ENCODE measurements at places on chromosomes 5 and 9.

GRCh38 chr9:110356639-110357395, 19.2 kb upstream of the TXNDC8 start:
- DNase-seq = no peak

GRCh38 chr5:172562443-172562842, 78.6 kb upstream of the NEURL1B start:
- DNase-seq = no peak

- DNase-seq = no peak
Measured at GRCh38 chr9:99563364-99563763, 258.3 kb upstream of the NR4A3 start.

DNA sequence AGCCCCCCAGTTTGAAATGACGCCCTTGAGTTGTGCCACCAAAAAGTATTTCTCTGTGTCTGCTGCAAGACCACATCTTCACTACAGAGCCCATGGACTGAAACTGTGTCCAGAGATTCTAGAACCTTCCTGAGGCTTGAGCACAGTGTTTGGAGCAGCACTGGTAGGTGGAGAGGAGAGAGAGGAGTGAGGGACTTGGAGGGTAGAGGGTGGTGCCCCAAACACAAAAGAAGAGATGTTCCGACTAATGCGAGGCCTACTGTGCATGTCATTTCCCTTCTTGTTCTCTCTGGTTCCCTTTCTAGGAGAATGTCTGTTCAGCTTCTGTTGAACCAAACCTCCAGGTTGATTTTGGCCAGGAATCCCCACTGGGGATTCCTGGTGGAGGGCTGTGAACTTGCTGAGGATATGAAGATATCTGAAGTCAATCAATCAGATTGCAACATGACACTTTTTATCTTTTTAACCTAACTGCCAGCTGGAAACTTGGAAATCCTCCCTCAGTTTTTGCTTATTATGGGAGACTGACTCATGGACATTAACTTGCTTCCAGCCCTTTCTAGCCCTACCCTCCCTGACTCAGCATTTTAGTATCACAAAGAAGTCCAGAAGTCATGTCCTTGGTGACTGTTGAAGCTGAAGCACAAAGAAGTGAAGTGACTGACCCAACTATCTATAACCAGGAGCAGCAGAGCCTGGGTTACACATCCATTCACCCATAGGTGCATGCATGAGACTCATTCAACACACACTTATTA, 154.5 kb downstream of the NR3C1 start:
- peak; percentile 91 for DNase-seq

GRCh38 chr5:101904736-101905135, 391.3 kb downstream of the SLCO4C1 start:
- no peak for DNase-seq

GRCh38 chr5:140622301-140622700, 10.7 kb downstream of the CD14 start:
- DNase-seq = no peak

GRCh38 chr5:107437154-107437553, 233.6 kb downstream of the EFNA5 start:
- DNase-seq = no peak

- no peak for DNase-seq
Measured at GRCh38 chr9:127384901-127385300, 12.1 kb upstream of the SLC2A8 start.

GRCh38 chr9:87642330-87643106, 83.4 kb upstream of the CTSL start:
- peak; percentile 29 for DNase-seq
